ENCODE measurements at places on chromosomes 5 and 9.

- DNase-seq = peak; percentile 66
Measured at GRCh38 chr9:94860678-94861588, 134.4 kb downstream of the AOPEP start.

GRCh38 chr5:39158127-39158593, 61.2 kb downstream of the FYB1 start:
- DNase-seq = peak; percentile 33

DNA sequence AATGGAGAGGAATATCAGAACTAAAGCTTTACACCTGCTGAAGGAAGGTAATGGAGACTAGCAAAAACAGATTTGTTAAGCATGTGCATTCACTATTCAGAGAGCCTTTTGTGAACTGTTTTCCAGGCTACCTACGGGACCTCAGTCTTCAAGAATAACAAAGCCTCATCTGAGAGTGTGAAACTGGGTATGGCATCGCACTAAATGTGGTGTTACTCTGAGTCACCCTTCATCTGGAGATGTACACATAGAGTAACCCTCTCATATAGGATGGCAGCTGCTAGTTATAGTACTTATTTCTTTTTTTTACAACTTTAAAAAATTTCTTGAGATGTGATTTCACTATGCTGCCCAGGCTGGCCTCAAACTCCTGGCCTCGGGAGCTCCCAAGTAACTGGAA, 306.8 kb downstream of the ZNF608 start:
- no peak for DNase-seq

- peak; percentile 73 for DNase-seq
Measured at GRCh38 chr5:102916109-102916508, 161.0 kb downstream of the PAM start.

- no peak for DNase-seq
Measured at GRCh38 chr9:132806723-132807421, 71.2 kb downstream of the AK8 start.
